Stimulated activated CD4-positive, alpha-beta T cell treated with anti-CD3 and anti-CD28 coated beads, Interleukin-4, amount 100 ng/mL, for 1 hour (primary cell): ENCODE measurements at places on chromosomes 12 and 14.

DNA sequence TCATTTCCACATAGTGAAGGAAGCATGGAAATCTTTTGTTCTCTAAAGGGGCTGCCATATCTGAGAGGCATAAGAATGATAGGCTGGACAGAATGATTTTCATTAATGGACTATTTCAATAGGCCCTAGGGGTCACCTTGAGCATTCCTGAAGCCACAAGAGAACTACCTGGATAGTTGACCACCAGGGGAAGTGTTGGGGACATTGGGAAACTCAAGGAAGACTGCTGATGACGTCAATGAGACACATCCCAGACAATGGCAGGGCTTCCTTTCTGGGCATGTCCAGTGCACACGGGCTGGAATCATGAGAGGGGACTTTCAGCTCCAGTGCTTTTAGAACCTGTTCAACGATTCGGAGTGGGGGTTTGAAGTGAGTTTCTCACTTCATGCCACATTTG is 48.8 kb upstream of the CHST11 start:
- no peak for DNase-seq

DNA sequence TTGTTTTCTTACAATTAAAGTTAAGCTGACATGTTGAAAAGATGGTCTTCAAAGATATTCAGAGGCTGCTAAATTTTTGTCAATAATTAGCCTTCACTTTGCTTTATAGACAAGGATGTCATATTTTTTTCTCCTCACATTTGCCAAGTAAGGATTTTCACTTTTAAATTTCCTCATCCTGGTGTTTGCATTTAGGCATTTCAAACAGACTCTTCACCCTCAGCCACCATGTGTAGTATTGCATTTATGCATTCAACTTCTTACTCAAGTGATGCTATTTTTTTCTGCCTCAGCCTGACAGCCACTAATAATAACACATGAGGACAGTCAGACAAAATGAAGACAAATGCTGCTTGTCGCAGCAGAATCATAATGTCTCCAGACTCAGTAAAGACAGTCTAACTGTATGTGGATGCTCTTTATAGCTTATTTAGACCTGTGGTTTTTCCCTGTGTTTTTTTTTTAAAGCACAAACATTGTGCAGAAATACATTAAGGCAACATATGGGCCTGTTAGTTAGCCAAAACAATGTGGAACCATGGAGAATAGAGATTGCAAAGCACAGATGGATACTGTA is 481.5 kb downstream of the NPAS3 start:
- DNase-seq = no peak

DNA sequence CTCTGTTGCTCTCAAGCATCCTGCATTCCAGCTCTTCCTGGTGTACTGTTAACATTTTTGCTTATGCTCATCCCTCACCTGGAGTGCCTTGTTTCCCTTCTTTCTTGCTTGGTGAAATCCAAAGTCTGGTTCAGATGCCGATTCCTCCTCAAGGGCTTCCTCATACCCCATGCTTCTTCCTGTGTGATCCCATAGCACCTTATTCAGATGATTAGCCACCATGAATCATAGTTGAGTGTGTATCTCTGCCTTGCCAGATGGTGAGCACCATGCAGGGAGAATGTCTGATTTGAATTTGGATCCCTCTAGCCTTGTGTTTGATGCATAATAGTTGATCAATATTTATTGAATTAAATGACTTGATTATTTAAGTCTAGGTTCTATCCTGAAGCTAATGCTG is 39.4 kb upstream of the ANO4 start:
- no peak for DNase-seq

- DNase-seq = peak; percentile 62
Observed at GRCh38 chr12:54294152-54294952, 6.5 kb downstream of the NFE2 start.

DNA sequence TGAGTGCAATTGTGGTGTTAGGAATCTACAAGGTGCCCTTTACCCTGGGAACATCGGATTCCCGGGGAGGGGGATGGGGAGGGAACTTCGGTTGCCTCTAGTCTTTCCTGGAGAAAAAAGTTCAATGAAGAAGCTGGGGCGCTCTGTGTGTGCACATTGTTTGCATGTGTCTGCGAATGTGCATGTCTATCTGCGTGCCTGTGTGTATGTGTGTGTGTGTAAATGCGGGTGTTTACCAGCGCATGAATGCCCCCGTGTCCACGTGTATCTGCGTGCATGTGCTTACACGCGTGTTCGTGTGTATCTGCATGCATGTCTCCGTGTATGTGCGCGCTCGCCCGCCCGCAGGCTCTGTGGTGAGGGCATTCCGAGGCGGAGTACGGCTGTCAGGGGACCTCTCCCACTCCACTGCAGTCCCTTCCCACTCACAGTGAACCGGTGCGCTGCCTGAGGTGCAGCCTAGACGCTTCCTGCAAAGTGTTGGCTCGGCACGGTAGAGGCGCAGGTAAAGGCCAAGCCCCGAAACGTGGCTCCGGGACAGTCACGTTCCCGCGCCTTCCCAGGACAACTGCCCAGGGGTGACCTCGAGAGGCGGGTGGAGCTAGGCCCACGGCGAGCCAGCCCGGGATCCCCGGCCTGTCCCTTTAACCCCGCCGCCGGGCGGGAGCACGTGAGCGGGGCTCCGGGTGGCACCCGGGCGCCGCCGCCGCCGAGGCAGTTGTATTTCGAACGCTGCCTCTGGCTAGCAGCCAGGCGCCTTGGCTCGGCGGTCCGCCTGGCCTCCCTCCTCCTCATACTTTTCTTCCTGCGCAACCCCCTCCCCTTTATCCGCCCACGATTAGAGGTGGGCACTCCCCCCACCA is 539 bp upstream of the HMGA2 start:
- DNase-seq = peak; percentile 11

GRCh38 chr12:104618691-104619090 is 161.9 kb downstream of the CHST11 start:
- DNase-seq = no peak

GRCh38 chr14:34489324-34489723 is 27.3 kb upstream of the SPTSSA start:
- no peak for DNase-seq

- no peak for DNase-seq
Observed at GRCh38 chr12:99390707-99391106, 256.8 kb upstream of the GARIN6 start.

- DNase-seq = no peak
Observed at GRCh38 chr14:51676549-51676948, 24.8 kb downstream of the FRMD6 start.

GRCh38 chr12:7387289-7387688 is 56.7 kb downstream of the CD163L1 start:
- no peak for DNase-seq

DNA sequence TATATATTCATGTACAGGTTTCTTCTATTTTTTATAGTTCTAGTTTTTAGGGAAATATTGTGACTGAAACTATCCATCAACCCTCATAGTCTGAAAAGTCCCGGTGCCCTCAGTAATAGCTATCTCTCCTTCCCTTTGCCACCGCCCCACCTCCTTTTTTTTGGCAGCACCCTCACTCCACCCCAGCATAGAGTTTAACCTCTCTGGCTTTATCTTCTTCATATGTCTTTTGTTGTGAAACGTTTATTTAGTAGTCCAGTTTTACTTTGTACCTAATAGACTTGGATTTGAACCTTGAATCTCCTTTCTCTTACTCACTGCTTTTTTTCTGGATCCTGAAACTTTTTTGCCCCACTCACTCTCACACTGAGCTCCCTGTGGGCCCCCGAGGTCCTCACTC is 109.5 kb downstream of the BBS10 start:
- no peak for DNase-seq
